Myometrial cell (primary cell): ENCODE measurements at places on chromosomes 6 and 20. TPM values are rescaled to one million over a fixed set of nuclear protein-coding genes. Genes with fewer than 3 reads are reported as not detected.

The TMEM63B gene
- 25.7 and 36.2 TPM in 2 replicates for total RNA-seq

The POU5F1 gene
- not detected in 2 replicates for total RNA-seq

The CYP21A2 gene
- 1.4 TPM in 1 of 2 replicates, not detected in the other for total RNA-seq

The WFDC5 gene
- not detected in 2 replicates for total RNA-seq

The ENPP1 gene
- 5.5 and 6.7 TPM in 2 replicates for total RNA-seq

The LY6G6C gene
- total RNA-seq, result not detected in 2 replicates

The FRK gene
- 0.18 and 0.29 TPM in 2 replicates for total RNA-seq
